ENCODE measurements at places on chromosomes 6 and 20.

DNA sequence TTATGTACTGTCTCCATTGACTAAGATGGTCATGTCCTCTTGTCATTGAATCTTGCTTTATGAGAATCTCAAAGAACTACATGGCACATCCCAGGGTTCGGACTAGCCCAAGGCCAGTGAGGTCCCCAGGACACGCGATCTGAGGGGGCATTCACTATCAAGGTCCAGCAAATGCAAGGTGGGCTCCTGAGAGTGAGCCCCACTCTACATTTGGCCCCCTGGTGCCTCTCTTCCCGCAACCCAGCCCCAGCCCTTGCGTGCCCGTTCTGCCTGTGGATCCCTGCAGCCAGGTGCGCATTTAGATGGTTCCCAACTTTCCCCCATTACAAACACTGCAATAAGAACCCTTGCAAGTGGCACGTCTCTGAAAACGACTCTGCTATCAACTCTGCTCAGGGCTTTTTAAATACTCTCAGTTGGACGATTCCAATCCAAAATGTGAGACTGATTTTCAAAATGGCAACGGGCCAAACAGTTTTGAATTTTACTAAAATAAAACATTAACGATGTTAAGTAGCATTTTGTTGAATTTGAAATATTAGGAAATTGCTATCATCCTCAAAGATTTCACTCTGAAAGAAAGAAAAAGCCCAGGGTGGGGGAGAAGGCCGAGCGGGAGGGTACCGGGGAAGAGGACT lies 59.6 kb downstream of the NFATC2 start:
- no peak for DNase-seq

DNA sequence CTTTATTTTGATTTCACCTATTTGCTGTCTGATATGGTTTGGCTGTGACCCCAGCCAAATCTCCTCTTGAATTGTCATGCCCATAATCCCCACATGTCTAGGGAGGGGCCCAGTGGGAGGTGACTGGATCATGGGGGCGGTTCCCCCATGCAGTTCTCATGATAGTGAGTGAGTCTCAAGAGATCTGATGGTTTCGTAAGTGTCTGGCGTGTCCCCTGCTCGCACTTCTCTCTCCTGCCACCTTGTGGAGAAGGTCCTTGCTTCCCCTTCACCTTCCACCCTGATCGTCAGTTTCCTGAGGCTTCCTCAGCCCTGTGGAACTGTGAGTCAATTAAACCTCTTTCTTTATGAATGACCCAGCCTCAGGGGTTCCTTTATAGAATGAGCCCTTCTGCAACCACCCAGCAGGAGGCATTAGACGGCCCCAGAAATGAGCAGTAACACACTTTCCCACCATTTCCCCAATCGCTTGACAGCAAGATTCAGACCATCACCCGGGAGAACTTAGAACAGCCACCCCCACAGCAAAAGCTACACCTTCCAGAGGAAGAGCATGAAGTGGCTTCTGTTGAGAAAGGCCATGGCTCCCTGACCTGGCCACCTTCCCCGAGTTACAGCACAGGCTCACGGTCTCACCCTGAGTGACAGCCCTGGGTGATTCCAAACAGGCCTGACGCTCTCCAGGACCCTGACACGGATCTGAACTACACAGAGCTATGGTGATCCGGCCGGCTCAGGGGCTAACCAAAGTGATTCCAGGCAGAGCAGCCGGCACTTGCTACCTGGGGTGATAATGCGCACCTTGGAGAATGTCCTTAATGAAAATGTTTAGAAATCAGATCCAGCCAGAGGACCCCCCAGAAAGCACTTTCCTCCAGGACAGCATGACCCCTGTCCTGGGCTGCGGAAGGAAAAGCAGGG lies 131.2 kb upstream of the CDH4 start:
- peak; percentile 3 for DNase-seq

DNA sequence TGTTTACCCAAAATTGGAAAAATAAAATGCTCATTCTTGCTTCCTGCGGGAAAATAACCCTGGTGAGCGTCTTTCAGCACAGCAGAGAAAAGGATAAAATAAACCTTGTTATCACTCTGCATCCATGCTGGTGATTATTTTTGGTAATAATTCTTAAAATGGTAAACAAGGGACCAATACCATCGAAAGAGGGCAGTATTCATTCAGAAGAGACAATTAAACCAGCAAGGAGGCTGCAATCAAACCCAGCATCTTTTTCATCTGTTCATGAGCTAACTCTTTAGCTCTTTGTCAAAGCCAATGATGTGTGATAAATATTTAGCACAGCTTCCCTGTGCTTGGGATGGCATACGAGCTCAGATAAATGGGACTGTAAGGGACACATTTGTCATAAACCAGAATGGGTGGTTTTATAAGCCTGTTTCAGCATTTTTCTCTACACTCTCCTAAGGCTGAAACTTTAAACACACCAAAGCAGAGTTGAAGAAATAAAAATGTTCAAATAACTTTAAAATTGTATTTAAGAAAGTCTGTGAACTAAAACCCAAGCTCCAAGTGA lies 34.4 kb downstream of the CDH26 start:
- DNase-seq, result no peak

DNA sequence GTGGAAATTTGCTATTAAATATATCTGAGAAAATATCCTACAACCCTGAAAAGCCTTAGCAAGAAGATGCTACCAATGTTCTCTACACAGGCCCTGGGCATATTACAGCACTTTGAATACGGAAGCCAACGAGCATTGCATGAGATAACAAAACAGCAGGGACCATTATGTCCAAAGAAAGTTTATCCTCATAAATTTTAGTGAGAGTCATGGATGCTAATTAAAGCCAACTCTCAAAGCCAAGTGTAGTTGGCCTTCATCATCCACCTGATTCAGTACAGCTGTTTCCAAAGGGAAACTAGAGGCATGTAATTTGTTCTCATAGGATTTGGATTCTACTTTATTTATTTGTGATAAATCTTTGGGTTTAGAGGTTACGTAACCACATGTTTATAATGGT lies 564.8 kb downstream of the RFPL4B start:
- DNase-seq, result no peak

DNA sequence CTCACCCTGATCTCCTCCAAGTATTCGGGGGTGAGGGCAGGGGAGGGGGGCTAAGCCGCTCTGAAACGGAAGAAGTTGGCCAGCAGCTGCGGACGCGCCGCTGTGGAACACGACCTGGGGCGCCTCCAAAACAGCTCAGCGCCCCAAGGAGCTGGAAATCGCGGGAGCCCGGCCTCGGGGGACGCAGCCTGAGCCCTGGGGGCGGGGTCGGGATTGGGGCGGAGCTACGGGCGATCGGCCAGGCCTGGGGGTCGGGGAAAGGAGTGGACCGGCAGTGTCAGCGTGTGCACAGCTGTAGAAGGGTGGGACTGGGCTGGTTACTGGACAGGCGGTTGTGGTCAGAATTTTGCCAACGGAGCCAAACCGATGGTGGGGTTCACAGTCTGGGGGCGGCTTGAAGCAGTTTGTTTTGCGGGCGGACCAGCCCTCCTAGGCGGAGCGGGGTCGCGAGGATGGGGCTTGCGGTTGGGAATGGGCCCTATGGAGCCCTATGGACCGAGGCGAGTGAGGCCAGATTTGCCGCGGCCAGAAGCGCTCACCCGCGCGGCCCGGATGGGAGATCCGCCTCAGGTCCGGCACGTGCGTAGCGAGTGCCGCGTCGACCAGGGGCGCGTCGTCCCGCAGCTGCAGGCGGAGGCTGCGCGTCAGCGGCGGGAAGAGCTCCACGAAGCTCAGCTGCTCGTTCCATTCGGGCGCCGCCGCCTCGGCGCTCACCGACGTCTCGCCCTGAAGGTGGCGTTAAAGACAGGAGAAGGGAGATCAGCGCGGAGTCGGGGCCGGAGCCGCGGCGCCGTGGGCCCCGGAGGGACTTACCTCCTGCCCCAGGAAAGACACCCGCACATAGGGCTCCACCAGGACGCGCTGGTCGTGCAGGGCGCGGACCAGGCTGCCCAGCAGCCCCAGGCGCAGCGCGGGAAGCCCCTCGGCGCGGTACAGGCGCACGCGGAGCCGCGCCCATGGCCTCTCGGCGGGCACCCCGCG lies 14.3 kb upstream of the SPAG4 start:
- peak; percentile 81 for DNase-seq

DNA sequence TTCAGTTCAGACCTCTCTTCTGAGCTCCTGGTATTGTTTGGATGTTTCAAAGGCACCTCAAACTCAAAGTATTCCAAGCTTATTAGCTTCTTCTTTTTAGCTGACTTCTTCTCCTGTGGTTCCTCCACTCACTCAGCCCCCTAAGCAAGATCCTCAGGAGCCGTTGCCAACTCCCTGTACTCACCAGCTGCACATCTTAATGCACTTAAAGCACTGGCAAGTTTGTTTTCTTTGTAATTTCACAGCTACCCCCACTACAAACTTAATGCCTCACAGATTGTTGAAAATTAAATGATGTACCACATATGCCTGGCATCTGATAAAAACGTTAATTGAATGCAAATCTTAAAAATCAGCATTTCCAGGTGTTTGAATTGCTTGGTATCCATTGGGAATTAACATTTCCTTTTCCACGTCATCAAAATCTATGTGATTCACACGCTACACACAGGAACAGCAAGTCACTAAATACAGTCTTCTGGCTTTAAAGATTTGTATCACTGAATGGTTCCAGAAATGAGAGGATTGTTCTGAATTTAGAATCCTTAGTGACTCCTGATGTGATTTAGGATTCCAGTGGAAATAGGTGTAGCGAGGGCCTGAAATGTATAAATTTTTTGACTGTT lies 24.5 kb downstream of the CALHM6 start:
- no peak for DNase-seq

DNA sequence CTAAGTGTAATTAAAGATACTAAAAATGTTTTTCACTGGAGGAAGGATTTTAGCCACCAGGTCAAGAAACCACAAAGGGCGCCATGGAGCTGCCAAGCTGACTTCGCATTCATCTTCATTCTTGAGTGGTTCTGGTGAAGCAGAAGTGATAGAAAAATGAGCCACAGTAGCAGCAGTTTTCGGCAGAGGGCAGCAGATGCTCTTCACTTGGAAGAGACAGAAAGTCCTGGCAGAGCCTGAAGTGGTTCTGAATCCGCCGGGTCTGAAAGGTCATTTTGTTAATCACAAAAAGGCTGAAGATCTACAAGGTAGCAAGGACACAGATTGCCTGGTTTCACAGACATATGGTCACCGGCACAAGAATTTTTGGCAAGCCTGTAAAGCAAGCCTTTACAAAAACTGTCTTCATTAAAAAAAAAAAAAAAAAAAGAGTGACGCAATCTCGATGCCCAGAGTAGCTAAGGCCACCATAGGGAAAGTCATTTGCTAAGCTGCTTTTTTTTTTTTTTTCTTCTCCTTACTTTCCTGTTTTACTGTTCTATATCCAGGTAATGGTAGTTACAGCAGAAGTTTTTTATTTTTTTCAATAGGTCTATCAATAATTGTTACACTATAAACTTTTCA lies 345.1 kb upstream of the AGPAT4 start:
- DNase-seq, result no peak

GRCh38 chr6:14501240-14501639 lies 383.7 kb downstream of the CD83 start:
- no peak for DNase-seq
